Urinary bladder (tissue), 4 donors: ENCODE measurements at places on chromosomes 3 and 15. TPM values are rescaled to one million over a fixed set of nuclear protein-coding genes. Genes with fewer than 3 reads are reported as not detected.

Gene VILL
- total RNA-seq: 16.0 TPM

Gene INTS14
- 48.5 TPM for total RNA-seq

Gene MKRN3
- 0.95 TPM for total RNA-seq

Gene NANOGP8
- total RNA-seq: 0.53 TPM

Gene TMEM108
- total RNA-seq: 2.3 TPM

Gene COPS2
- total RNA-seq: 139 TPM

Gene CCR9
- not detected for total RNA-seq

Gene ACP3
- 3.2 TPM for total RNA-seq

Gene NOX5
- total RNA-seq: 0.16 TPM

- no peak for DNase-seq
Measured at GRCh38 chr15:88344786-88345185, 88.2 kb upstream of the NTRK3 start.

DNA sequence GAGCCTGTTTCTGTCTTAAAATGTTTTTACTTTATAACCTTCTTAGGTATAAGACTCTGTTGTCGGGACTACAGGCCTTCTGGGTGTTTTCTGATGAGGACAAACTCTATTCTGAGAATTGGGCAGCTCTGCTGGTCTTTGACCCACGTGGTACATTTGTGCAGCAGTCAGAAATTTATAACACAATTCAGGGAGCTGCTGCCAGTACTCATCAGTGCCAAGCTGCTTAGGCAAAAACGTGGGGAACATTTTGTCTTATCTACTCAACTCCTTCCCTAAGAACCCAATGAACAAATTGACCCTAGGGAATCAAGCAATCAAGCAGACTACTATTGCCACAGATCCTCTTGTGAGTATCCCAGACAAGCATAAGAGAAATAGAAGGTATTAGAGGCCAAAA, 180.7 kb upstream of the PDZRN3 start:
- no peak for DNase-seq

GRCh38 chr3:122799322-122799721, 4.5 kb downstream of the SLC49A4 start:
- DNase-seq: no peak

DNA sequence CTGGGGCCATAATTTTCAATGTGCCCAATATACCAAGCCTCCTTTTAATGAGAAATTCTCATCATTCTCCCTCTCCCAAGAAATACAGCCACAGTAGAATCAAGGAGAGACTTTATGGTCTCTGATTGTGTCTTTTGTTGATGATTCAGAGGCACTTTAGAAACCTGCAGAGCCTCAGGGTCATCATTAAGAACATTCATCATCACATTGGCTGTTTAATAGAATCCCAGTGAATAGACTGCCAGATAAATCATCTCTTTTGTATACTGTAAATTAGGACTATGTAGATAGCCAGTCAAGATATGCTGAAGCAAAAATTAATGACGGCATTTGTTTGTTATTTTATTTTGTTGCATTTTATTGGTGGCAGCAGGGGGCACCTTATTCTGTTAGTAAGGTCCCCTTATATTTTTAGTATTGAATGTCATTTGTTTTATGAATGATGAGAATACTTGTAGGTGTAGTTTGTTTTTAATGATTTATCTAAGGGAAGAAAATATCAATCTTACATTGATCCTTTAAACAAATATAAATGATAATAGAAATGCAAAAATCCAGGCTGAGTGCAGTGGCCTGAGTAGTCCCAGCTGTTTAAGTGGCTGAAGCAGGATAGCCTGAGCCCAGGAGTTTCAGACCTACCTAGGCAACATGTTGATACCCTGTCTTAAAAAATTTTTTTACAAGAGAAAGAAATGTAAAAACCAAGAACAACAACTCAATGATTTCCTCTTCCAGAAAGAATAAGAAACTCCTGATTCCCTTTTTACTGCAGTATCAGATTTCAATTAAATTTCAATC, 138.8 kb downstream of the ZBBX start:
- DNase-seq: no peak

- peak; percentile 49 for DNase-seq
Measured at GRCh38 chr3:42746455-42747450, 26.3 kb downstream of the CCDC13 start.

DNA sequence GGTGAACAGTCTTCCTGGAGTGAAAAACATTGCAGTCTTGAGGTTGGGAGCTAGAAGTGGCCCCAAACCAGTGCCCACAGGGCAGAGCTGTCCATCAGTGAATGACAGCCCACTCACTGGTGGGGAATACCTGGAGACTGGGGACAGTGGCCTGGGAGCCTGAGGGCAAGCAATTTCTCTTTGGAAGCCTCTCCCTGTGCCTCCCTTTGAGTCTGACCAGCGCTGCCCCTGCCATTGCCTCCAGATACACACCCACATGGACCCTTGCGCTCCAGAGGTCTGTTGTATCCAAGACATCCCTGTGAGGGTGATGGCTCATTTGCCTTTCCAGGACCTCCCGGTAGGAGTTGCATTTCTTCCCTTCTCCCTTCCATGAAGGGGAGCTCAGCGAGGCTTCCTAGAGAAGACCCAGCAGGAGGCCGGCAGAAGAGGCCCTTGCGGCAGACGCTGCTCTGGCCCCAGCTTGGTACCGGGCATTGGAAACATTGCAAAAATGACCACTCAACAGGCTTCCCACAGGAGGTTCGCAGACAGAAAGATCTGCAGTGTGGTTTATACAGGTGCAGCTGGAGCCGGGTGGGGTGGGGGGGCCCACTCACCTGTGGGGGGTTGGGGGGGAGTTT, 38.5 kb downstream of the KLF13 start:
- no peak for DNase-seq

DNA sequence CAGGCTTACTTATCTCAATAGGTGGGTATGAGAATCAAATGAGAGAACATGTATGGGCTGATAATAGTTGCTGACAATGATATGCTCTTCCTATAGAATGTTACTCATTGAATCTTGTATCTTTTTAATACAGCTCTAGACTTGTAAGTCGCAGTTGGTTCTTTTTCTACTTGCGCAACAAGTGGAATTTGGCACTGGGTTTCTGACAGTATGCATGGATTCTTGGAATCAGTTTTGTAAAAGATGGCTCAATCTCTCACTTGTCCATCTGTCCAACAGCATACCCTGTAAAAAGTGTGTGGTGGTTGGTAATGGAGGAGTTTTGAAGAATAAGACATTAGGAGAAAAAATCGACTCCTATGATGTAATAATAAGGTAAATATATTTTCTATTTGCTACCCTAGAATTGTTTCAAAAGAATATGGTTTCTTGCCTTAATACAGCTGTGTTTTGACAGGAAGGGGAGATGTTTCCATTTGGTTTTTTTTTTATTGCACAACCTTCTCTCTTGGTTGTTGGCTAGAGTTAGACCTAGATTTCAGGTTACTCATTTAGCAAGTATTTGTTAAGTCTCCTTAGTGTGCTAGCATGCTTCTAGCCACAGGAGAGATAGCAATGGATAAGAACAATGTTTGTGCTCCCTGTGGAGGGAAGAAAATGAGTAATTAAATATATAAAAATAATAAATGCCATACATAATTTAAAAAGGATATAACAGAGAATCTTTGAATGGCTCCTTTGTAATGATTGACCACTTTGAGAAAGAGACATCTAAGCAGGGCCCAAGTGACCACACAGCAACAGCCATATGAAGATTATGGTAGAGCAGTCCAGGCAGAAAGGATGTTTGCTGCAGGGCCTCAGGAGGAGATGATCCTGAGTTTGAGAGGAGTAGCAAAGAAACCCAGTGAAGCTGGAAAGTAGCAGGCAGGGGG, 21.8 kb downstream of the ST3GAL6 start:
- DNase-seq: no peak

DNA sequence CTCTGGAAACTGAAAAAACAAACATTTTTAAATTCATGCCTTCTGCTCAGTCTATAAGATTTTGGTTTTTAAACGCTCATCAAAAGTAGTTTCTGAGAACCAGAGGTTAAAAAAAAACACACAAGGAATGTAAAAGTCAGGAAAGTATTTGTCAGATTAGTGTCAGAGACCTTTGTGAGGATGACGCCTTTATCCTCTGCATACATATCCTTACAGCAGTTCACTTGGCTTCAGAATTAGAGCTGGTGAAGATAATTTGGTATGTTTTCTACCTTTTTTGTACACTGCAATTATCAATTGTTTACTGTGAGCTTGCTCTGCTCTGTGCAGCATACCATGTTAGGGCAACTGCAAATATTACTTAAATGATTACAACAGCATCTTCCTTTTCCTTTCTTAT, 8.3 kb downstream of the PRTG start:
- no peak for DNase-seq

DNA sequence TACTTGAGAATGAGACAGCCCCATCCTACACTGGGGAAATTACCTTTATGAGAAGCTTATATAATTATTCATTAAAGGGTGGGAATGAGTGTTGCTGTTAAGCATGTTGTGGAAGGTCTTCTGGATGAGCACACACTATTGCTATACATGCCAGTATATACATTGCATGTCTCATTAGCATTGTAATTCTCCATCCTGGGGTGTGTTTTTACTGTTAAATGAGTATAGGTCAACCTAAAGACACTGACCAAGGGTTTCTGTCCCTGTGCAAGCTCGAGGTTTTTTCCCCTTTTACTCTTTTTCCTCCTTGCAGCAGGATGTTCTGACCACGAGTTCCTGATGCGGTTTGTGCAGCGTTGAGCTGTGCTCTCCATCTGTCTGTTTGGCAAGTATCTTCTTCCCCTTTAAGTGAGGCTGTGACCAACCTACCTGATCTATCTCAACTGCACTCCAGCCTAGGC, 7.2 kb upstream of the IVD start:
- no peak for DNase-seq

DNA sequence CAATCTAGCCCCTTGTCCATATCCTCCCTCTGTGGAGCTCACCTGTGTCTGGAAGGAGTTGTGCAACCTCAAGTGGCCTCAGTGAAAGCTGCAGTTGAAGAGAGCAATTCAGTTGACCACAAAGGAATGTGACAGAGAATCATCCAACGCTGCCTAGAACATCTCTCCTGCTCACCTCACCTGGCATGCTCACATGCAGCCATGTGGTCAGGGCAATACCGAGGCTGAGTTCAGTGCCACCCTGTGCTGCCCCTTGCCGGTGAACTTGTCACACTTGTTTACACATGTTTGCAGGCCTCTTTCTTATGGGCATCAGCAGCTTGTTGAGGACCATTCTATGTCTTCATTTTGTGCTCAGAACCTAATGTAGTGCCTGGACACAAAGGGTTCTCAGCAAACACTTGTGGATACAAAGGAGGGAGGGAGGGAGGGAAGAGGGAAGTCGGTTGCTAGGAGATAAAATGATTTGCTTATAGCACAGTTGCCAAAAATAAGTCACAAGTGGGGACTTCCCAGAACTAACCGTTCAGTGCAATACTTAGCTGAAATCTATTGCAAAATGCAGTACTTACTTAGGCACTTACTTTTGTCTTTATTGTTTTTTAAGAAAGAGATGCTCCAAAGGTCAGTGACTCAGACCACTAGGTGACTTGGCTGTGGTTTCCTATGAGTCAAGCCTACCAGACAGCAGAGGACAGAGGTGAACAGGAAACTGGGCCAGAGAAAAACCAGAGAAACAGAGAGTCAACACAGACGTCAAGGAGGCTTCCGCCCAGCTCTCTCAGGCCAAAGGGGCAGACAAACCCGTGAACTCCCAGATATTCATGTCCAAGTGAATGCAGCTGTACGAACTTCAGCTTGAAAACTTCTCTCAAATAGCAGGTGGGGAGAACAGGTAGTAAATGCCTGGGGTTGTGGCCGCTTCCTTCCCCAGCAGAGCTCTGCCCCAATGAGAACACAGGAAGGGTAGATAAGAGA, 227.8 kb upstream of the CTNNB1 start:
- DNase-seq: peak; percentile 26

DNA sequence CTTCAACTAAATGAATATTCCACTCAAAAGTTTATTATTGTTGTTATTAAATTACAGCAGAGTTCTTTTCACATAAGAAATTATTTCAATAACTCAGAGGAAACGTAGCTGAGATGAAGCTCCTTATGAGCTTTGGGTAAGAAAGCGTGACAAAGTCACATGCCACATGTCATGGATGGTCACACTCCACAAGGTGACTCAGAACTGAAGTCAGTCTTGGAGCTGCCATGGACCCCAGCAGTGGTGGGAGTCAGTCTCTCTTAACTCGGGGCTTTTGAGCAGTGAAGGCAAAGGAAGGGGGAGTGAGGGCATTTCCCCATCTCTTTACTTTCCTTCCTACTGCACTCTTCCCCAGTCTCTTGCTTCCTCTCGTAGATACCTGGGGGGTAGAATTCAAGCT, 87.5 kb upstream of the FAM3D start:
- no peak for DNase-seq

GRCh38 chr15:32792436-32792835, 74.6 kb downstream of the GREM1 start:
- DNase-seq: no peak

GRCh38 chr3:172159376-172159775, 120.0 kb downstream of the FNDC3B start:
- no peak for DNase-seq

- no peak for DNase-seq
Measured at GRCh38 chr15:70050441-70050840, 47.3 kb downstream of the TLE3 start.

DNA sequence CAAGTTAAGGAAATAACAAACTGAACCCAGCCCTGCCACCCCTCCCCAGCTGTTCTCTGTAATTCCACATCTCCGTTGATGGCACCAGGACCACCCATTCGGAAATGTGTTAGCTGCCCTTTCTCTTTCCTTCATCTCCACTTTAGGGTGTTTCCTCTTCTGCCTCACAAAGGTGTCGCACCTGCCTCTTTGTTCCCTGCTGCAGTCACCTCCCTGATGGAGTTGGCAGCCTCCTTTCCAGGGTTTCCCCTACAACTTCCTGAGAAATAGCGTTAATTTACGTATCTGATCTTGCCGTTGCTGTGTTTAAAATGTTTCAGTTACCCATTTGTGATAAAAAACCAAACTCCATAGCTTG, 57.3 kb downstream of the GPR171 start:
- no peak for DNase-seq

- DNase-seq: no peak
Measured at GRCh38 chr3:77304700-77305021, 264.8 kb downstream of the ROBO2 start.

DNA sequence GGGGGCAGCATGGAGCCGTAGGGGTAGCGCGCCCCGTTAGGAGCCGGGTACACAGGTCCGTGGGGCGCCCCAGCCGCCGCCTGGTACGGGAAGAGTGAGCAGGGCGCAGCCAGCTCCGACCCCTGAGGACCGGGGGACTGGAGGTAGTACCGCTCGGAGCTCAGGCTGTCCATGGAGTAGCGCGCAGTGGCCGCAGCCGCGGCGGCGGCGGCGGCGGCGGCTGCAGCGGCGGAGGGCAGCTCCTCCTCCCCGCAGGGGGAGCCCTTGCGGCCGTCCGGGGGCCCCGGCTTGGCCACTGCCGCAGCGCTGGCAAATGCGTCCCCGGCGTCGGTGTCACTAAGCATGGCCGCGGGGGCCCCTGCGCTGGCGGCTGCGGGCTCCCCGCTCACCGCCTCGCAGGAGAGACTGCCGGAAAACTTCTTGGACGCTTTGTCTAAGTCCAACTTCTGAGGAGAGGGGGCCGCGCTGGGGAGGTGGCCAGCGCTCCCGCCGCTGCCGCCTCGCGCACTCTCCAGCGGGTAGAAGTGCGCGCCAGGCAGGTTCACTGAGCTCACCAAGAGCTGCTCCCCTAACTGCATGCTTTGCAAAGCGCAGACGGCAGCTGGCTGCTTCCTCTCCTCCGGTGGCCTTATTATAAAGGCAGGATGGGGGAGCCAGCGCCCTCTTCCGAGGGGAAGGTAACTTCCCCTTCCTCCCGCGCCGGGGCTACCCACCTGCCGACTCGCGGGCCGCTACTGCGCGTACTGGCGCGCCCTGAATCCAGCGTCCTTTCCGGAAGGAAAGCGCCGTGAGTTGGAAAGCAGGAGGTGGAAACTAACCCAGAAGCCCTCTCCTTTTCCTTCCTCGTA, at the start of gene EOMES:
TSS of gene EOMES (minus strand) at position 607 of the 848 bp plus-strand sequence. CDS start at position 578, 29 bp downstream.
- DNase-seq: no peak
